ENCODE measurements at places on chromosomes 3 and 15.

DNA sequence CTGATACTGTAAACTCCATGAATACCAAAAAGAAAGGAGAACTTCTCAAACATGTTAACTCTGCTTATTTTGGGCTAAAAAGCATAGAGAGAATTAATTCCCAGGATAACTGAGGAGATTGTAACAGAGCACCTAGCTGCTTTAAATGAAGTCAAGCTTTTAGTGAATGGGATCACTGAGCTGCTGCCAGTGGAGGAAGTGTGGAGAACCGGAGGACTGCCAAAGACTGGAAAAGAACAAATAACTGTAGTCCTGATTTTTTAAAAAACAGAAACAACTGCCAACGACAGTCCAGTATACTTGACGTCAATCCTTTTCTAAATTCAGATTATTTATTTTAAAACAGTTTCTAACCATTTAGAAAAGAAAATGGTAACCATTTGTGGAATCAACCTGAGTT is 3.3 kb downstream of the C3orf70 start:
- peaks cover 32% of the 10 kb centered on the region for H3K27me3 ChIP-seq
- no peak for DNase-seq

DNA sequence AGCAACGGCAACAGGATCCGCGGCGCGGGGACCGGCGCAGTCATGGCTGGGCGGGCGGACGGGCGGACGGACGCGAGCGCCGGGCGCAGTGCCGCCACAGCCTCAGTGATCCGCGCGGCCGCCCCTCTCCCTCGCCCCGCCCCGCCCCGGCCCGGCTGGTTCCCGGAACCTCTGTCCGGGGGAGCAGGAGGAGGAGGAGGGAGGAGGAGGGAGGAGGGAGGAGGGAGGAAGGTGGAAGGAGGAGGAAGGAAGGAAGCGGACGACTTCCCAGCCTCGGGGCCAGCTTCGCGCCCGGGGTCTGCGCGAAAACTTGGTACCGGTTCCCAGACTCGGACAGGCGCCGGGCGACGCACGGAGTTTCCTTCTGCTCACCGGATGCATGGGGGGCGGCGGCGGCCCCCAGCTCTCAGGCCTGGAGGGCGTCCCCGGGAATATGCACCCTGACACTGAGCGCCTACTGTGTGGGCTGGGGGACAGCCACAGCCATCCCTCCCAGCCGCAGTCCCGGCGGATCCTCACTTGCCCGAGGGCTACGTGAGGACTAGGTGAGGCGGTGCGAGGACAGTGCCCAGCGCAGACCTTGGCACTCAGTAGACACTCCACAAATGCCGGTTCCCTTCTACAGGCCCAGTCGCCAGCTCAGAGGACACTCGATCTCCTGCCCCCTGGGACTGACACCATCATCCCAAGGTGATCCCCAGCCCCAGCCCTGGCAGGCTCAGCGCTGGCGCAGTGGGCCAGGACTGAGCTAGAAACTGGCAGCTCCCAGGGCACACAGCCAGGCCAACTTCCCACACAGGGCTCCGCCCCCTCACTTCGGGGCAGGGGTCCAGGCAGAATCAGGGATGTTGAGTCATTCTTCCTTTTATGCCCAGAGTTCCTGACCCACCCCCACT is at the start of gene SHISA5:
SHISA5 (minus strand) TSS at position 124 of the 896 bp plus-strand sequence; CDS start at position 44, 80 bp downstream.
- peak within 1 kb of the TSS; percentile 83 for H3K4me3 ChIP-seq
- no peaks in the 10 kb centered on the region for H3K27me3 ChIP-seq
- H3K4me1 ChIP-seq, result peaks cover 12% of the 10 kb centered on the region
- peaks cover 5% of the 10 kb centered on the region for H3K36me3 ChIP-seq

DNA sequence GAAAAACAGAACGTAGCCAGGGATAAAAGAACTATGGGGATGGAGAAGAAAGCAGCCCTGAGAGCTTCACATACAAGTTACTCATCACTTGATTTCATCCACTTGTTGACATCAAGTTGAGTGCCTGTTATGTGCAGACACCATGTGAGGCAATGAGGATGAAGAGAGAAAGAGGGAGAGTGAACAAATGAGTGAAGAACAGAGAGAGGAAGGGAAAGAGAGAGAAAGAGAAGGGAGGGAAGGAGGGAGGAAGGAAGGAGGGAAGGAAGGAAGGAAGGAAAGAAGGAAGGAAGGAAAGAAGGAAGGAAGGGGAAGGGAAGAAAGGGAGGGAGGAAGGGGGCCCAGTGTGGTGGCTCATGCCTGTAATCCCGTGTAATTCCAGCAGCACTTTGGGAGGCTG is 72.3 kb upstream of the SMAD3 start:
- no peak overlapping the region for H3K4me3 ChIP-seq
- H3K36me3 ChIP-seq, result no peaks in the 10 kb centered on the region
- H3K4me1 ChIP-seq, result no peaks in the 10 kb centered on the region
- no peak overlapping the region for H3K27ac ChIP-seq

DNA sequence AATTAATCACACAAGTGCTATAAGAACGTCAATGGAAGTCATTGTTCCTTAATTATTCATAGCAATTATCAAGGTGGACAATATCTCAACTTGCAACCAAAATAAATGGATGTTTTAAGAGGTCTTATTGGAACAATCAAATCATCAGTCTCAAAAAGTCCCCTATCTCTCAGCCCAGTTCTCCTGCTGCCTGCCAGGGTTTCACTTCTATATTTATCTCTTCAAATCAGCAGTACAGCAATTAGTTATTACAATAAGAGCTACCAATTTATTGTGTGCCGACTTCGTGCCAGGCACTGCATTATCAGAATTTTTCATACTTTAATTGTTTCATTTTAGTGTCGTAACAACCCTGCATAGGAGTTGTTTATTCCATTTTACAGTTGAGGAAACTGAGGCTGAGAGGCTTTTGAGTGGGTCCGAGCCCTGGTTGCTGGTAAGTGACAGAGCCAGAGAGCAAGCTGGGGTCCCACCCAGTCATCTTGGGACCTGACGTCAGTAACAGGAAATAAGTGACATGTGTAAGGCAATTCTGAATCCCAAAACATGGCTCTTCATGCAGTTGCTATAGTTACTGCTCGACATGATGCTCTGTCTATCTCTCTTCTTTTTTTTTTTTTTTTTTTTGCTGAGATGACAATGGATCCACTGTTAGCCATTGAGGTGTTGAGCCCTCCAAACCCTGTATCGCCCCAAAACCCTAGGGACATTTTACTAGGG is 8.8 kb upstream of the KCTD6 start:
- no peaks in the 10 kb centered on the region for H3K36me3 ChIP-seq
- H3K4me3 ChIP-seq, result no peak overlapping the region
- H3K27ac ChIP-seq, result no peak overlapping the region
- H3K4me1 ChIP-seq, result peaks cover 28% of the 10 kb centered on the region
- no peak for DNase-seq
- peaks cover 9% of the 10 kb centered on the region for H3K27me3 ChIP-seq

GRCh38 chr3:13718000-13718399 is 161.9 kb downstream of the WNT7A start:
- DNase-seq, result no peak
- H3K4me1 ChIP-seq, result no peaks in the 10 kb centered on the region
- no peak overlapping the region for H3K4me3 ChIP-seq
- H3K27me3 ChIP-seq, result no peaks in the 10 kb centered on the region

DNA sequence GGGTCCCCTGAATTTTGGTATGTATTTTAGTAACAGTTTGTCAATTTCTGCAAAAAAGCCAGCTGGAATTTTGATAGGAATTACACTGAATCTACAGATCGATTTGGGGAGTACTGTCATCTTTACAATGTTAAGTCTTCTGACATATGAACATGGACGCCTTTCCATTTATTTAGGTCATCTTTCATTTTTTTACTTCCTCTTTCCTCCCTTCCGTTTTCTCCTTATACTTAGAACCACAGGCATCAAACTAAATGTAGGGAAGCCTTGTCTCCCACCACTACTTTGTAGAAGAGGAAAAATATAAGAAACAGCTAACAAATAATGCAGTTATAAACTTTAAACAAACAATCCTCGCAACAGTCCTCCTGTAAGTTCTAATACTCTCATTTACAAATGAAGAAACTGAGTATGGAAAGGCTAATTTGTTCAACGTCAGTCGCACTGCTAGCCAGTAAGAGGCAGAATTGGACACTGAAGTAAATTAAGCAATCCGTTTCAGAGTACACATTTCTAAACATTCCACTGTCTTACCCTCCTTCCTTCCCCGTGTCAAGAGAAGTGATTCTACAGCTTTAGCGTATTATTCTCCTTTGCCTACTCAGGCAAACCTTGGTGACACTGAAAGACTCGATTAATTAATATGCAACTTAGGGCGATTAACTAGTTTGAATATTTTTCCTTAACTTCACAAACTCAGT is 25.6 kb downstream of the RHOA start:
- H3K27ac ChIP-seq, result peak overlapping the region; percentile 12
- no peak for DNase-seq
- no peaks in the 10 kb centered on the region for H3K27me3 ChIP-seq
- no peaks in the 10 kb centered on the region for H3K4me1 ChIP-seq

DNA sequence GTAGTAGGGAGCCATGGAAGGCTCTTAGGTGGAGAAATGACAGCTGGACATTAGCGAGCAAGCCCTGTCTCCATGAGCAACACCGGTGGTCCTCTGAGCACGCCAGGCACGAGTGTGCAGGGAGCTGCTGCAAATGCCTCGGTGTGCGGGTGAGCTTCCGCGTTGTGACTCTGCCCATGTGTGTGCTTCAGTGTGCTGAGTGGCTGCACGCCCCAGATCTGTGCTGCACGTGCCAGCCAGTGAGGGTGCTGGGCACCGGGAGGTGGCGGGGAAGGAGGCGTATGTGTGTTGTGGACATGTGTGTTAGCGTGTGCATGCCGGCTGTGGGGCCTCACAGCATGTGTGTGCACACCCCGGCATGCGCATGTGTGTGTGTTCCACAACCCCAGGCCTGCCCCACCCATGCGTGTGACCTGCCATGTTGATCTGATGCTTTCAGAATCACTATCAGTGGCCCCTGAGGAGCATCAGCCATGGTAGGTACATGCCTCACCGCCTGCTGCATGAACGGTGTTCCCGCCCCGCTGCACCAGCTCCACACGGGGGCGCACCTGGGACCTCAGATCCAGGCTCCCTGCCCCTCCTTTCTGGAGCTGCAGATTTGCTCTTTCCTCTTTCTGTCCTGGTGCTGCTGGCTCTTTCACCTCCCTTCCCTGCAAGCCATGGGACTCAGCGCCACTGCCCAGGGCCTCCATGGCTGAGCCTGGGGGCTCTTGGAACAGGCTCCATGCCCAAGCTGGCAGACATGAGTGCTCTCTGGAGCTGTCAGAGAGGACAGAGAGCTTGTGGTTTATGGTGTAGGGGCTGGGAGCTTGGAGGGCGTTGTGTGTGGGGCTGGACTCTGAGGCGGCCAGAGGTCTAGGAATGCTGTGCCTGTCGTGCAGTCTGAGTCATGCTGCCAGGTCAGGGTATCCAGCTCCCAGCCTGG is 169.4 kb downstream of the TBC1D2B start:
- no peaks in the 10 kb centered on the region for H3K27me3 ChIP-seq
- no peak overlapping the region for H3K27ac ChIP-seq
- H3K4me3 ChIP-seq, result no peak overlapping the region
- no peaks in the 10 kb centered on the region for H3K4me1 ChIP-seq
- DNase-seq, result peak; percentile 60

- no peaks in the 10 kb centered on the region for H3K27me3 ChIP-seq
- H3K4me1 ChIP-seq, result peaks cover 26% of the 10 kb centered on the region
- no peak overlapping the region for H3K27ac ChIP-seq
- DNase-seq, result no peak
- H3K36me3 ChIP-seq, result no peaks in the 10 kb centered on the region
- H3K4me3 ChIP-seq, result no peak overlapping the region
Observed at GRCh38 chr3:151552589-151552988, 91.7 kb upstream of the IGSF10 start.

Data from type B pancreatic cell (in vitro differentiated cells).